ENCODE measurements at places on chromosomes 12 and 14. TPM values are rescaled to one million over a fixed set of nuclear protein-coding genes. Genes with fewer than 3 reads are reported as not detected.

DNA sequence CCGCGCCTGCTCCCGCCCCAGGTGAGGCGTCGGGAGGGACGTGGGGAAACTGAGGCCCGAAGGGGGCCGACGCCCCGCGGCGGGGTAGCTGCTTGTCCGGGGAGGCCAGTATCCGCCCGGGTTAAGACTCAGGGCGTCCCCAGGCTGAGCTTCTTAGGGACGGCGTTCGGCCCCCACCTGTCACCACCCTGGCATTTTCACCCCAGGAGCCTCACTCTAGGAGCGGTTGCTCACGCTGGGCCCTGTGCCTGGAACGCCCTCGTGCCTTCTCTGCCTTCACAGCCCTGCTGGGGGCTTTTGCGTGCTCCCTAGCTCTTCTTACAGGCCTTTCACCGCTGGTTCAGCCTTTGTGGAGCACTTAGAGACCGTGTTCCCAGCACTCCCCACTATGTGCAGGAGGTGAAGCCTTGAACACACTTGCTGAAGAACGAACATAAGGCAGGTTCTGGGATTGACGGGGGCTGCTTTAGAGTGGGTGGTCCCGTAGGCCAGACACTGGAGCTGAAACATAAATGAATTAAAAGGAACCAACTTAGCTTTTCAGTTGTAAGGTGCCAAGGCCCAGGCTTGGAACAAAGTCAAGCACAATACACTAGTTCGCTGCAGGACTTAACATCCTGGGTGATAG, 601 bp downstream of the ZNF839 start:
- no peak for DNase-seq

DNA sequence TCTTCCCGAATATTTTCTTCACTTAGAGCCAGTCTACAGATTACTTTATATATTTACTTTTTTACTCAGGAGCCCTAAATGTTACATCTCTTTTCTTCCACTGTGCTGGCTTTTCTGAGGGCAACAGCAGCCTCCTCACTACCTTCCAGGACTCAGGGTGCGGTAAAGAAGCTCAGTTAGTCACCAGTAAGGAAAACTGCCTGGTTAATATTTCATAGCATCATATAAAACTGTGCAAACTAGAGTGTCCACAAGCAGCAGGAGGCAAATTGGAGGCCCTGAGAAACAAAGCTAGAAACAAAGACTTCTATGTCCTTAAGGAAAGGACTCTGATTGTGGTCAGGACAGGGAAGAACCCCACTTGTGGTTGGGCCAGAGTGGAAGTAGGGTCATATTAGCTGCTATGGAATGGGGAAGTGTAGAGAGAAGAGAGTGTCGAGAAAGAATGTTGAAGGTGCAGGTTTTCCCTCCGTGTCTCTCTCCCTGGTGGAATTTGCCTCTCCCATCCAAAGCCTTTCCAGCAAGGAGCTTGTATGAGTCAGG, 220.1 kb downstream of the SLC15A4 start:
- no peak for DNase-seq

B4GALNT3 gene
- polyA plus RNA-seq, result not detected

PLEKHH1 gene
- polyA plus RNA-seq, result not detected
